ENCODE measurements at places on chromosomes 13 and 19.

DNA sequence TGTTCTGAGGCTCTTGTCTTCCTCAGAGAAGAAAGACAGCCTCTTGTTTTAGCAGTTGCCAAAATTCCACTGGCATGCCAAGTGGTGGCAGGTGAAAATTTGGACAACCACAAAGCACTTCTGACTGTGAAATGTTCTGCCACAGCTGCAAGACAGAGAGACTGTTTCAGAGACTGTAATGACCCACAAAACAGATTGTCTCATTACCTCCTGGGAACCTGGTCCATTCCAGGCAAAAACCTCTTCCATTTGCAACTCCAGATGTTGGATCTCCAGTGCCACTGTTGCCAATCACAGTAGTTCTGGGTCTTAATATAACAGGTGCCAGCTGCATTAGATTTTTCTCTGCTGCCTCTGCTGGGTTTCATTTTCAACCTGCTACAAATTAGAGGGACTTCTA is 911.5 kb downstream of the UQCRFS1 start:
- no peak for DNase-seq

GRCh38 chr13:69706807-69707206 is 400.8 kb upstream of the ATXN8OS start:
- no peak for DNase-seq

GRCh38 chr19:1503089-1503924 is 9.5 kb downstream of the ADAMTSL5 start:
- DNase-seq = peak; percentile 69

DNA sequence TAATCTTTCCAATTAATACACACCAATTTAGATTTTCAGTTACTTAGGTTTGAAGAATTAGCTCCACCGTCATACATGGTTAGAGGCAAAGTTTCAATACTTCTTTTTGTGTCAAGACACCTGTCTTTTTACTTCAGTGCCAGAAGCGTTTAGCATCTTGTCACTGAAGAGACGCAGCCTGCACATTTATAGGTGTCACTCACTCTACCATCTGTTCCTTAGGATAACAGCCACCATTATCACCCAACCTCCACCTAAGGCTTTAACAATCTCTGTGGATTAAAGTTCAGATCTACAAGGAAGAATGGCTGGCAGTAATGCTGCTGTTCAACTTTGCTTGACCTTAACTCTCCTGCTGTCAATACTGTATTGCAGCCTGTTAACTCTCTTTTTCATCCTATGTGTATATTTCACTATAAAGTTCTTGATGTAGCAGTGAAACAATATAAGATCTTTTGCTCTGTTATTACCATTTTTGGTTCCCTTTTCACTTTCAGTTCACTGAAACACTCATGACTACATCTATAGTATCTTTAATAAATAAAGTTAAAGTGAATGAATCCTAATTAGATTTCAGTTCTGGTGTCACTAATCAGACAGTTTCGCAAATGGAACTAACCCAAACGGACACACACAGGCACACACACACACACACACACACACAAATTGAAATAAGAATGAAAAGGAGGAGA is 435.6 kb downstream of the PCDH9 start:
- DNase-seq = no peak

GRCh38 chr13:102176846-102177245 is 225.0 kb downstream of the FGF14 start:
- DNase-seq = no peak

GRCh38 chr13:80359778-80360452 is 19.0 kb upstream of the SPRY2 start:
- DNase-seq = no peak

DNA sequence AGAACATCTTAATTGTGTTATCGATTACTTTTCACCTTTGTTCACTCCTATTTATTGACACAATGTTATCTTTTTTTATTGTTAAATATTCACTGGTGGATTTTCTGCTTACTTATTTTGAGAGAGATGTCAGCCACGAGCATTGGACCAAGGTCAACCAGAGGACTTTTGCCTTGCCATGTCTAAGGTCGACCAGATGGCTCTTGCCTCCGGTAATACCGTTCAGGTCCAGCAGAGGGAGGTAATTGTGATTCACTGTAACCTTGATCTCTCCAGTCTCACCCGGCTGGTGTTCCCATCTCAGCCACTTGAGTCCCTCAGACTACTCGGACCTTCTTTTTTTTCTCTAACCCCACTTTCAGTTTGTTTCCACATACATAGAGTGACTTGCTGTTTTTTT is 1438.1 kb downstream of the UQCRFS1 start:
- DNase-seq = no peak

GRCh38 chr19:5572556-5573286 is 5.0 kb upstream of the TINCR start:
- no peak for DNase-seq

DNA sequence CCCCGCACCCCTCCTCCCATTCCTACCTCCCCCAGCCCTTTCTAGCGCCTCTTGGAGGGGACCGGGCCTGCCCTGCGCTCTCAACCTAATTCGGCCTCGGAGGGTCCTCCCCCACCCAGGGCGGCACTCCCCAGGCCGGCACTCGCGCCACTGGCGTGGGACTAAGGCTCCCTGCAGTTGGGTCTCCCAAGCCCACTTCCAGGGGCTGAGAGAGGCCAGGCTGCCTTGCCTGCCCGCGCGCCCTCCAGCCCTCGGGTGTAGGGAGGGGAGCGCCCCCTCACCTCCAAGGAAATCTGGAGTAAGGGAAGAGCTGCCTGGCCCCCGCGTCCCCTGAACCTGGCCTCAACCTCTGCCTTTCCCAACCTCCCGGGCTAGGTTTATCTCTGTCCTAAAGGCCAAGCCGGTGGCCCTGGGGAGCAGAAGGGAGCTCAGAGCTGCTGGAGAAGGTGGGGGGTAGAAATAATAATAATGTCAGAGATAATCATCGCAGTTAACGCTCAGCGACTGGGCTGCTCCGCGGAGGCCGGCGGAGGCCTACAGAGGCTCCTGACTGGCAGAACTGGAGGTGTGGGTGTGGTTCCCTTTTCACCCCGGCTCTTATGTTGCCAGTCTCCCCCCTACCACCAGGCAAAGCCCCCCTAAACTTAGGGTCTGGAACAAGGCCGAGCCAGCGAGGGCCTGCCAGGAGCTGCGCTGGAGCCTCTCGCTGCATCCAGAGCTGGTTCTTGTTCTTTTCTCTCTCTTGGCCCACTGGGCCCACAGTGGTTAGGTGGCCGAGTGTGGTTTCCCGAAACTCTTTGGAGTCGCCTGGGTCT is 9.6 kb downstream of the ZIC2 start:
- no peak for DNase-seq

DNA sequence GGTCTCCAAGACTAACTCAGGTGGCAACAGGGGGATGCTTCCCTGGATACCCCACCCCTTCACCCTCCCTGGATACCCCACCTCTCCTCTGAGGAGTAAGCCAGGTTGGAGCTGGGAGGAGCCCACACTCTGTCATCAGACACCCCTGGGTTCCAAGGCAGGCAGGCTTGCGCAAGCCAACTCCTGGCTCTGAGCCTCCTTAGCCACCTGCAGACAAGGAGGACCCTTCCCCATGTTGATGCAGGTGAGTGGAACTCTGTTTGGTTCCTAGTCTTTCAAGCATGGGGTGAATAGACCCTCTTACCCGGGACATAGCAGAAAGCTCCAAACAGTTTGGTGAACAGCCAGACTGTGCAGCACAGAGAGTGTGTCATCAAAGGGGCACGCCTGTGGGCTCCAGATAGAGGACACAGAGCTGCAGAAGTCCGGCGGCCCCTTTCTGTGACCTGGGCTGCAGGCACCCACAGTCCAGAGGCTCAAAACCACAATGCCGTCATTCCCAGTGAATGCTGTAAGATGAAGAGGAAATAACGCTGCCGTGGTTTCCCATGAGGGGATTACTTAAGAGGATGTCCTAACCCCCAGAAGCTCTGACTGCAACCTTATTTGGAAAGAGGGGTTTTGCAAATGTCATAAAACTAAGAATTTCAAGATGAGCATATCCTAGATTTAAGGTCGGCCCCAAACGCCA is 12.1 kb upstream of the HAS1 start:
- no peak for DNase-seq

DNA sequence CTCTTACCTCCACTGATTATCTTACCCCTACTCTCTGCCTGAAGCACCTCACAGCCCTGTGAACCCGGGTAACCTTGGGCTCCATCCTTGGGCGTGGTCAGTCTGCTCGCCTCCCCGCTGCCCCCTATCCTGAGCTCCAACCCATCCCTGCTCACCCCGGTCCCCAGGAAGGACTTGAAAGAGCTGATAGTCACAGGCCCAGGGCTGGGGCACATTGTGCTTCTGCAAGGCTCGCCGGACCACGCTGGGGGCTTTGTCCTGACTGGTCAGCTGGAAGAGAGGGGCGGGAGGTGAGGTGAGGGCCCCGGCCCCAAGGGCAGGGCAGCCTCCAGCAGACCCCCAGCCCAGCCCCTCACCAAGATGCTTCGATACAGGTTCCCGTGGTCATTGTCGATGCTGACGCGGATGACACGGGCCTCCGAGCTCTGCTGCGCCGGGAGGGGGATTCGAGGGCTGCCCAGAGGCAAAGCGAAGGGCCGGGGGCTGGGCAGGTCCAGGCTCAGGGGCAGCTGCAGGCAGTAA is 13.0 kb upstream of the EPOR start:
- DNase-seq = no peak

GRCh38 chr13:113822956-113823744 is 40.7 kb downstream of the GAS6 start:
- no peak for DNase-seq

- DNase-seq = no peak
Observed at GRCh38 chr13:110507678-110508381, 53.7 kb downstream of the RAB20 start.

- DNase-seq = no peak
Observed at GRCh38 chr19:38592940-38593339, 24.8 kb downstream of the MAP4K1 start.

GRCh38 chr13:30394751-30395191 is 27.5 kb upstream of the UBE2L5 start:
- DNase-seq = no peak
